Posterior vena cava (tissue), 2 donors: ENCODE measurements at places on chromosomes 16 and 17. TPM values are rescaled to one million over a fixed set of nuclear protein-coding genes. Genes with fewer than 3 reads are reported as not detected.

DNA sequence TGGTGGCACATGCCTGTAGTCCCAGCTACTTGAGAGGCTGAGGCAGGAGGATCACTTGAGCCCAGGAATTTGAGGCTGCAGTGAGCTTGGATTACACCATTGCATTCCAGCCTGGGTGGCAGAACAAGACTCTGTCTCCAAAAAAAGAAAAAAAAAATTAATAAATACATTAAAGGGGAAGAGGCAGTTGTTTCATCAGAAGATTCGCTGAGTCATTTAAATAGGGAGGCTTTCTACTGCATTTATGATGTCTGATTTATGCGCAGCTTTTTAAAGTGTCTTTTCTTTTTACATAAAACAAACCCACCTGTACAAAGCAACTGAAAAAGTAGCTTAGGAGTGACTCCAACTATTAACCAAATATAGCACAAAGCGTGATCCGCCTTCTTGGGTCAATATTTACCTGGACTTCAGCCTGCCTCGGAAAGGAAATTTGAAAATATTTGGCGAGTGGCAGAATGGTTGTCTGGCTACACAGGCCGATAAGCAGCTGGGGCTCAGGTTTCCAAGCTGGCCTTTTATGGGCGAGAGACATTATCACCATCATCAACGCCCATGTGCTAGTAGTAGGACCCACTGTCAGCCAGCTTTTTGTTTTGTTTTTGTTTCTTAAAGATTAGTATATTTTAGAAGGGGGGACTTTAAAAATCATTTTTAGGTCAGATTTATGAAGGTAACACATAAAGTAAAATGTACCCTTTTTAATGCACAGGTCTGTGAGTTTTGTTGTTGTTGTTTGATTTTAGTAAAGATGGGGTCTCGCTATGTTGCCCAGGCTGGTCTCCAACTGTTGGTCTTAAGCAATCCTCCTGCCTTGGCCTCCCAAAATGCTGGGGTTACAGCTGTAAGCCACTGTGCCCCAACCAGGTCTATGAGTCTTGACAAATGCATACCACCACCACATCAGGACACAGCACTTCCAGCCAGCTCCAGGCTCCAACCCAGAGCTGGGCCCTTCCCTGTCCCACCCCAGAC, 42.5 kb upstream of the RASD1 start:
- no peak for DNase-seq

DNA sequence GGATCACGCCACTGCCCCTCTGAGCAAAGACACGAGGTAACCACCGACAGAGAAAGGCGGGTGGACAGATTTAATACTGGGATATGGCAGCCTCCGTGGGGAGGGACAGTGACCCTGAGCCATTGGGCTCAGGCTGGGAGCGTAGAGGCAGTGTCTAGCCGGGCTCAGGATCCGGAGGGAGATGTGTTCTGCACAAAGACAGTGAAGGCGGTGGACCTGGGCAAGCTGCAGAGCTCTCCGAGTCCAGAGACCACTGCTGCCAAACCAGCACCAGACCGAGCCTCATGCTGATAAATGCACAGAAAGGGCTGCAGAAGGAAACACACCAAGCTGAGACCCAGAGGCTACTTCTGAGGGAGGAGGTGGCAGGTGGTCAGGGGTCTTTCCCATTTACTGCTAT, 26.5 kb upstream of the MTSS2 start:
- no peak for DNase-seq

- DNase-seq: no peak
These were observed 70.6 kb downstream of the MARCHF10 start for GRCh38 chr17:62737513-62737912.

DNA sequence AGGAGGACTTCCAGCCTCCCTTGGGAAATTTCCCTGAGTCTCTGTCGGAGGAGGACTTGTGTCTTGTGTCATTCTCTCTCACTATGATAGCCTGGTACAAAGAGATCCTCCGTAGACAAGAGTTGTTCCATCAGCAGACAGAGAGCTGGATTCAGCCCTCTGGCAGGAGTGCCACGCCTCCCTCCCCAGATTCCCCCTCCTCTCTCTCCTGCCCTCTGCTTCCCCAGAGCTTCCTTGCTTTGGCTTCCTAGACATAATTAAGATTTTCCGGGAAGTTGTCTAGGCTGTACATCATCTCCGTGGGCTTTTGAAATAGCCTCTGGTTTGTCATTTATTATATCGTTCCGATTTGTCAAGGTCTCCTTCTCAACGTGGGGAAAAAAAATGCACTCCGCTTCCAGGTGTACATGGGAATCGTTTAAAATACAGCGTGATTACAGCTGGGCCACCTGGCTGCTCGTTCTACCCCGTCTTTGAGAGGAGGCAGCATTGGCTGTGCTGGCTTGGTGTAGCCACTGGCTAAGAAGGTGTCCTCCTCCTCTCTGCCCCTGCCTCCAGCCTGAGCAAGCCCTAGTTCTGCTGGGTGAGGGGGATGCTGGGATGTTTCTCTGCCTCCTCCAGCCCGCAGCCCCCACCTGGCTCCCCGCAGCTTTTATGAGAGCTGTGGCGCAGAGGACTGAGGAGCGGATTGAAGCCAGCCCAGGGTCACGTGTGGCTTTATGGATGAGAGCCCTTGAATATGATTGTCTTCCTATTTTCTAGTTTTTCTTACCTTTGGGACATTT, 282.5 kb downstream of the SNX29 start:
- DNase-seq: no peak

DNA sequence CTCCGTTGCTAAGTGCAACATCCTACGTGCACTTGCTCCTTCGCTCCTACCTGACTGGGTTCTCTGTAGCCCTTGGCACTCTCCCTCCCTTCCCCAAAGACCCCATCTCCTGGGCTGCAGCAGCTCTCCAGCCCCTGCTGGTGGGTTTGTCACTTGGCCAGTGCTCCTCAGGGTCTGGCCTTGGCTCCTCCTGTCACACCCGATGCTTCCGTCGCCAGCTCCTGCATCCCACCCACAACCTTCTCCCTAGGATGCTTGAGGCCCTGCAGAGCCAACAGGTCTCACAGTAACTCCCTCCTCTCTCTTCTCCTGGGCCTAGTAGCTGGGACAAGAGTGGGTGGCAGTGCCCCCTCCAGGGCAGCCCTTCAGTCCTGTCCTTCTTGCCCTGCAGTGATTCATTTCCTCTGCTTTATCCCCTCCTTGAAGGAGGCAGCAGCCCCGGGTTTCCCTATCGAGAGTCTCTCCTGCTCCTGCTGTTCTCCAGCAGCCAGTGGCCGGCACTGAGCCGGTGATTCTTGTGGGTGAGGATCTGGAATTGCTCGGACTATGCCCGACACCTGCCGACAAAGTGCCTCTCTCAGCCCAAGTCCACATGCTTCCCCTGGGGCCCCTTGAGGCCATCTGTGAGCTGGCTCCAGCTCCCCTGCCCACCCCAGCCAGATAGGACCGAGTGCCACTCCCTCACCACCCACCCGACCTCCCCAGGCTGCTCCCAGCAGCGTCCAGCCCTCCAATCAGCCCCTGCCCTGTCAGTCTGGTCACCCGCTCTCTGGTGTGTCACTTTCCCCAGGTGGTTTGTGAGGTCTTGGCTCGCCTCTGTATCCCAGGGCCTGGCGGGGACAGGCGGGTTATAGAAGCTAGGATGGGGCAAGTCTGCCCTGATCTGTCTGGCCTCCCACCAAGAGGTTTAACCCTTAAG, 3.8 kb downstream of the LITAFD start:
- DNase-seq: peak; percentile 71

DNA sequence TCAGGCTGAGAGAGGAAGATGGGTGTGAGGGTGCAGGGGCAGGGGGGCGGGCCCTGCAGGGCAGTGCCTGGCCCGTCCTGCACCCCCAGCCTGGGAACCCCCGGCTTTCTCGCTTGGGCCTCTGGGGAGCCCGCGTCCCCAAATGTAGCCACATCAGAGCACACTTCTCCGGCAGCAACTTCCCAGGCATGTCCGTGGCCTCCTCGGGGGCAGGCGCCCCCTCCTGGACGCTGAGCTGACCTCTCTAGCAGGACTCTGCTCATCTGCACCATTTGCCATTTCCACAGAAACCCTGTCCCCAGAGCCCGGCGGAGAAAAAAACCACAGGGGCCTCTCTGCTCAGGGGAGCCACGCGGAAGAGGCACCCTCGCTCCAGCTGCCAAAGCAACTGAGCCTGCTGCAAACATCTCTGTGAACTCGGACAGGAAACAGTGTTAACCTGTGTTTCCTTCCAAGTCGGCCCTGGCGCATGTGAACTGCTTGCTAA, 63.4 kb downstream of the KLHDC4 start:
- no peak for DNase-seq

- no peak for DNase-seq
These were observed 6.0 kb downstream of the SREBF1 start for GRCh38 chr17:17830740-17831207.

Gene ABCA8
- 78.7 TPM for total RNA-seq

Gene SEPTIN1
- total RNA-seq: 1.6 TPM
